ENCODE measurements at places on chromosomes 5 and 9. TPM values are rescaled to one million over a fixed set of nuclear protein-coding genes. Genes with fewer than 3 reads are reported as not detected.

Gene ZNF354B
- 9.5 TPM for total RNA-seq

Gene SPINK6
- not detected for total RNA-seq

Gene POLE3
- total RNA-seq, result 91.5 TPM

Gene RLN2
- total RNA-seq, result not detected

Gene C9orf153
- total RNA-seq, result not detected

Gene CFAP90
- total RNA-seq, result not detected

Gene IFNA13
- total RNA-seq, result not detected

Gene POLK
- total RNA-seq, result 15.3 TPM

Gene FBXO4
- total RNA-seq, result 15.1 TPM

Gene MEF2C
- 64.5 TPM for total RNA-seq

Gene SEMA5A
- 0.02 TPM for total RNA-seq

Gene GPR151
- not detected for total RNA-seq

Gene TMEM171
- not detected for total RNA-seq

Gene SLC6A3
- total RNA-seq, result not detected

Gene ACER2
- total RNA-seq, result 3.4 TPM

Gene PPP1R26
- total RNA-seq, result 26.8 TPM

Gene STXBP1
- 32.5 TPM for total RNA-seq
